Stimulated activated CD4-positive, alpha-beta T cell treated with anti-CD3 and anti-CD28 coated beads, Interleukin-4, amount 100 ng/mL, for 24 hours (primary cell): ENCODE measurements at places on chromosomes 7 and 10.

DNA sequence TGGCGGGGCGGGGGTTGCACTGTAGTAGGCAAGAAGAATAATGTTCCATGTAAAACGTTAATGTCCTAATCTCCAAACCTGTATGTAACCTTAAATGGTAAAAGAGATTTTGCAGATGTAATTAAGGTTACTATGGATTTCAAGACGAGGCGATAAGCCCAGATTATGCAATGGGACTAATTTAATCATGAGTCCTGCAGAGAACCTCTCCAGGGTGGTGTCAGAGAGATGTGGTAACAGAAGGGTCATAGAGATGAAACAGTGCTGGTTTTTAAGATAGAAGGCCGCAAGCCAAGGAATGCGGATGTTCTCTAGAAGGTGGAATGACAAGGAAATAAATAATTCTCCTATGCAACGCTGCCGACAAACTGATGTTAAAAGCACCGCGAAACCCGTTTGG lies 57.1 kb downstream of the UBE3C start:
- no peak for DNase-seq

- DNase-seq: no peak
Measured at GRCh38 chr7:34756691-34757090, 98.7 kb downstream of the NPSR1 start.

DNA sequence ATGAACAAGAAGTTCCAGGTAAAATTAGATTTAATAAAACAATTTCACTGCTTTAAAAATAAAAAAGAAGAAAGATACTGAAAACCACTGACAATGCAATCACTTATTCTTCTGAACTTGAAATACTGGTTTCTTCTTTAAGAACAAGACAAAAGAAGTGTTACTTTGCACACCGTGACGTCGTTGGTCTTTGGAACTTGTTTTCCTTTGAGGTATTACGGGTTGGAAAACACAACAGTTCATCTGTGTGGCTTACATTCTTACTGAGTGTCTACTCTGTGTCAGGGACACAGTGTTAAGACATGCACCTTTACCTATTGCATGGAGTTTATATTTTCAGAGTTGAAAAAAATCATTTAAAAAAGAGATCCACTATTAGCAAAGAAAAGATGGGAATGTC lies 41.3 kb upstream of the UCN3 start:
- DNase-seq: no peak

GRCh38 chr10:456486-456885 lies 233.0 kb downstream of the DIP2C start:
- DNase-seq: no peak

DNA sequence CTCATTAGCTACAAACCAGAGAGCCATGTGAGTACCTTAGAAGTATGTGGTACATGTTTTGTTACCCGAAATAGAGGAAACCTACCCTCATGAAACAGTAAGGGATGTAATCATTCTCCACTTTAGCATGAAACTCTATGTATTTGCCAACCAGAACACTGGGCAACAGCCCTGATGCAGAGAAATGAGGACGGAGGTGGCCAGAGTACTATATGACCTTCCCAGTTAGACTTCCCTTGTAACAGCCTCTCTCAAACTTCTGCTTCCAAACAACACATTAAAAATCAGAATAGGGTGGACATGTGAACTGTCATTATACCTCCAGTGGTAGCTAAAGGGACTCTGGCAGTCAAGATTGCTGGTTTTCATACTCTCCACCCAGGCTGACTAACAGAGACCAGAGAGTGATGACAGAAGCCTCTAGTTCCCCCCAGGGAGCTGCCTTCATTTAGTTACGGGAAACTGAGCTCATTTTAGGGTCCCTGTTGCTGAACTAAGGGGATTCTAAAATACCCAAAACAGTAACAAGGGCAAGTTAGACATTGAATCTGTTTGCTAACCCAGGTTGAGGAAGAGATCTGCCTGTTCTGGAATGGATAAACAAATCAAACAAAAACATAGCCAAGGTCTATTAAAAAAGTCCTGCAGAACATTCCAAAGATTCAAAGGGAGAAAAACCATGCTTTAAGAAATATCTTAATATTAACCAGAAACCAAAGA lies 83.1 kb downstream of the VPS41 start:
- no peak for DNase-seq

DNA sequence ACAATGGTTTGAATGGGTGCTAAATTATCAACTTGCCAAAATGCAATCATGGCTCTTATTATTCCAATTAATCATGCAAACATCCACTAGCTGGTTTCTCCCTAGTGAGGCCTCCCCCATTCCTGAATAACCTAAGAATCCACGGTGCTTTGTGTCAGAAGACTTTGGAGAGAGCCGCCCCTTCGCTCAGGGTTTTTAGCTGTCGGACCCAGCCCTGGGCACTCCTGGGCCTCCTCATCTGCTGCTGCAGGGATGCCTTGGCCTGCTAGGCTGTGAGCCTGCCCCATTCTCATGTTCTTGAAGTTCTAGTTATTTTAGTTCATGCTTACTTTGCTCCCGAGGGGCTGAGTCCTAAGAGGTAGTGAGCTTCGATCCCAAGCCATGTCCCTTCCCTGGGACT lies 34.1 kb upstream of the SFRP5 start:
- DNase-seq: no peak

DNA sequence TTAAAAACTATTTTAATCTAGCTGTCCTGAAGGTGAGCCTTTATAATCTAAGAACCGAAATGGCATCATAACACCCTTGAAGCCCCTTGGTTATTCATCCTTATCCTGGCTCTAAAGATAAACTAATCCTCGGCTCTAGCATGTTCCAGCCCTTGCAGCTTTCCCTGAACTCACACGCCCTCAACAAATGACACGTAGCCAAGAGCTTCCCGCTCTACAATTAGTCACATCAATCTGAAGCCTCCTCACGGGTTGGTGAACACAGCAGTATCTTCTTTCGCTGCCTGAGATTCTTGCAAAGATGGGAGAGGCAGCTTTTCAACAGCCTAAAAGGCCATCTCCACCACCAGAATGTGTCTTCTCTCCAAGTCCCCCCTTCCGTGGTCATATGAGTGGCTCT lies 4.1 kb downstream of the FRMD4A start:
- DNase-seq: no peak

DNA sequence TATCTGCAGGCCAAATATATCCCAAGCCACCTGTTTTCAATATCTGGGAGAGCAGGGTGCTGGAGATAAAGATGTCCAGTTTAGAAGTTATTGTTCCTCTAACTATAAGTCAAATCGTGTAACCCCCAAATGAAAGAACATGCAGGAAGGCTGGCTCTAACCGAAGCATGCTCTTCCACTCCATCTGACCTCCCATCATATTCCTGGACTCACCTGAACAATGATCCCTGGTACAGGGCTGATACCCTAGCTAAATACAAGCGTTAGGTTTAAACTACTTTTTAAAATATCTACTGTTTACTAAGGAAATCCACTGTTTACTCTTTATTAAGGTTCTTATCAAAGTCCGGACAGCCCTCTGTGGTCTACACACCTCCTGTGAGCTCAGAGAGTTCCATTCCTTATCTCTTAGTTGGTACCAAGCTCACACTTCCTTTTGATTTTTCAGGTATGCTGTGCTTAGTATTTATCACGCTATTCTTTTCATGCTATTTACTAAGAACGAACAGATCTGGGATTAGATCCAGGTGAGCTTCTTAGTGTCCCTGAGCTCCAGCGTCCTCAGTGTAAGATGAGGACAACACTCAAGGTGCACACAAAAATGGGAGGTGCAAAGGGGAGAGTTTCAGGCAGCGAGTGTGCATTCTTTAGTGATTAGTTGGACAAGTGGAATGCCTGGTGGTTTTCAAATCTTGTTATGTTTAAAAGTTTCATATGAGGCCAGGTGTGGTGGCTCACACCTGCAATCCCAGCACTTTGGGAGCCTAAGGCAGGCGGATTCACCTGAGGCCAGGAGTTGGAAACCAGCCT lies 23.6 kb upstream of the COBL start:
- no peak for DNase-seq

GRCh38 chr10:130967784-130968183 lies 343.7 kb downstream of the TCERG1L start:
- no peak for DNase-seq

DNA sequence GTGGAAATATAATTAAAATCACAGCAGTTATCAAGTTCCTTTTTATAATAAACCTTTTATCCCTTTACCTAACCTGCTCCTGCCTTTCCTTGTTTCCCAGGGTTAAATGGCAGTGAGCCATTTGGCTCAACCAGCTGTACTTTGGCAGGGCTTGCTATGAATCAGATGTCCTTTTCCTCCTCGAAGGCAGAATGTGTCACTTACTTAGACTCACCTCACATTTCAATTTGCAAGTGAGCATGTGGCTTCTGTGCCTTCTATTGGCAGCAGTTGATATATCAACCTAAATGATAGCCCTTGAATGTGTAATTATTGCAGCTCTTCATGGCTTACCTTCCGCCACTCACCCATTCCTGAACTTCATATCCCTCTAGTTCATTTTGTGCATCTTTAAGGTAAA lies 301.7 kb downstream of the CSTF2T start:
- no peak for DNase-seq

DNA sequence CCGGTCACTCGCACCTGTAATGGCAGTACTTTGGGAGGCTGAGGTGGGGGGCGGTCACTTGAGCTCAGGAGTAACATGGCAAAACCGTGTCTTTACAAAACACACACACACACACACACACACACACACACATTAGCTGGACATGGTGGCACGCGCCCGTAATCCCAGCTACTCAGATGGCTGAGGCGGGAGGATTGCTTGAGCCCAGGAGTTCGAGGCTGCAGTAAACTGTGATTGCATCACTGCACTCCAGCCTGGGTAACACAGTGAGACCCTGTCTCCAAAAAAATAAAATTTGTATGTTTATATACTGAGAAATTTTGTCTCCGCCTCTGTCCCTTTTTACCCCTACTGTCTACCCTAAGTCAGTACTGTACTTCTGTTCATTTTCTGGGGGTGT lies 86.6 kb downstream of the CUX1 start:
- no peak for DNase-seq

DNA sequence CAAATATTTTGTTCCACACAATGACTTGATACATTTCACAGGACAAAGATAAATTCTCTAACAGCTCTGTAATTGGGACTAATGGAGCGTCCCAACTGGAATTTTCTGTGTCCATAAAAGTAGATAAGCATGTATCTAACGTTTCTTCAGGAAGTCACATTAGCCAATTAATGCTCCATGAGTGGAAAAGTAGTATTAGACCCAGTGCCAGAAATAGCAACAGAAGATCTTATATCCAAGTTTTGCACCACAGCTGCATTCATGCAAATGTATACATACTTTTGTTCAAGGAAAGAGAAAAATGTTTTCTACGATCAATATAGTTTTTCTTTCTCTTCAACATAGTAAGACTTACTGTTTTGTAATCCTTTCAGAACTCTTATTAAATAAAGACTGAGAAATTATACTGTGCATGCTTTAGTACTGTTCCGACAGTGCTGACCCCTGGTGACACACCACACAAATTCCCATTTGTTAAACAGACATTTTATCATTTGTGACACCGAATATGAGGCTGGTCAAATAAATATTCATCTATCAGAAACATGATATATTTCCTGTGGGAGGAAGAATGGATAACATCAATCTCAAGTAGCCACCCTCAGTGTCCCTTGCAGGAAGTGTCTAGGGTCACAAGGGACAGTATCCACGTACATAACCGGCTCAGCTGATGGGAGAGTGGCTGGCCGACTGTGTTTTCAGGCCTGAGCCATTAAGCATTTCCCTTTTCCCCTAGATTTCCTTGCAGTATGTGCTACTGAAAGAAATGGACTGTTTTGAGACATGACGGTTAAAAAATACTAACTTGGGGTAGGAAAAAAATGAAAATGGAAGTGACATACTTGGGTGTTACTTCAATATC lies 102.1 kb upstream of the RSU1 start:
- DNase-seq: no peak

GRCh38 chr10:133015816-133016462 lies 71.8 kb upstream of the ADGRA1 start:
- DNase-seq: no peak

- DNase-seq: peak; percentile 78
Measured at GRCh38 chr10:88934900-88935672, 17.5 kb downstream of the ACTA2 start.

- DNase-seq: no peak
Measured at GRCh38 chr10:94129393-94130130, 135.8 kb downstream of the PLCE1 start.

DNA sequence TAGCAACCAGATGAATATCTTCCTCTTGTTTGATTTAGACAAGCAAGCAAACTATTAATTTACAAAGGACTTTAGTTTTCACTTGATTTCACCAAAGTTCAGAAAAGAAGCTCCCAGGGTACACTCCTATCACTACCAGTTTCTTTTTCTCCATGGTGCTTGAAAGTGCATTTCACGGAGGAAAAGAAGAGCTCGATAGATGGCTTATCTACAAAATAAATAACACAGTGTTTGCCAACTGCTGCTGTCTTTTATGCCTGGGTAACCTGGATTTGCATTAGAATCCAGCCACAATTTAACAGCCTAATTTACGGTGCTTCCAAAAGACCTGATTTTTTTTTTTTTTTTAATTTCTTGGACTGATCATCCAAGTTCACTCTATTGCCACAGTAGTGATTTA lies 275.7 kb downstream of the GPR37 start:
- no peak for DNase-seq

DNA sequence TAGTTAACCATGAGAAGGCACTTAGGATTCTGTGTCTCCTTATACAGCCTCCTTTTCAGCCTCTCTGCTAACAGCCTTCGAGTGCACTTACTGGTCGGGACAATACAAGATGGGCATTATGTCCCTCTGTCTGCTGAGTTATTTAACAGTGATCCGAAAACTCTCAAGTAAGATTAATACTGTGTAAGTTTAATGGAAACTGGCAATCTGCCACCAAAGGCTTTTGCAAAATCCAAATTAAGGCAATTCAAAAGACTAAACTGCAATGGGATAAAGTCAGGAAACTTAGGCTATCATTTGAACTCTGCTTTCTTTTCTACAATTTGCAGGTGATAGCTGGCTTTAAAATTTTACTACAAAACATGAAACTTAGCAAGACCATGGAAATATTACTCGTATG lies 477.8 kb downstream of the TFEC start:
- DNase-seq: no peak

- no peak for DNase-seq
Measured at GRCh38 chr7:130473876-130474275, 18.0 kb upstream of the MEST start.

- no peak for DNase-seq
Measured at GRCh38 chr10:4306871-4307270, 519.1 kb upstream of the AKR1E2 start.

GRCh38 chr10:1273372-1274105 lies 217.4 kb downstream of the WDR37 start:
- no peak for DNase-seq

DNA sequence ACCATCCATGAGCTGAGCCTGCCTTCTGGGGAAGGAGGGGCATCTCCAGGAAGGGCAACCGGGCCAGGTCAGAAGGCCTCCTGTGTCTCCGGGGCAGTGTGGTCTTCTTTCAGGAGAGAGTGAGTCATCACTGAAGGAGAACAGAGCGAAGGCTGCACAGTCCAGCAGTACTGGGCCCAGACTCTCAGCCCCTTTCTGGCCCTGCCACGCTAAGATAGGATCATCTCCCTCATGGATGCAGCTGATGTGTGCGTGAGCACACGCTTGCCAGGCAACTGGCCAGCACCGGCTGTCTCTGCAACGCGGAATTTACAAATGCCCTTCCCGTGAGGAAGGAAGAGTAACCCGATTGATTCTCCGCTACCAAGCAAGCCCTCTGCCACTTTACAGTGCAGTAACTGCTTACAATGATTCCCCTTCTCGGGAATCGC lies 328.2 kb downstream of the TNS3 start:
- no peak for DNase-seq
